ENCODE measurements at places on chromosomes 13 and 19.

DNA sequence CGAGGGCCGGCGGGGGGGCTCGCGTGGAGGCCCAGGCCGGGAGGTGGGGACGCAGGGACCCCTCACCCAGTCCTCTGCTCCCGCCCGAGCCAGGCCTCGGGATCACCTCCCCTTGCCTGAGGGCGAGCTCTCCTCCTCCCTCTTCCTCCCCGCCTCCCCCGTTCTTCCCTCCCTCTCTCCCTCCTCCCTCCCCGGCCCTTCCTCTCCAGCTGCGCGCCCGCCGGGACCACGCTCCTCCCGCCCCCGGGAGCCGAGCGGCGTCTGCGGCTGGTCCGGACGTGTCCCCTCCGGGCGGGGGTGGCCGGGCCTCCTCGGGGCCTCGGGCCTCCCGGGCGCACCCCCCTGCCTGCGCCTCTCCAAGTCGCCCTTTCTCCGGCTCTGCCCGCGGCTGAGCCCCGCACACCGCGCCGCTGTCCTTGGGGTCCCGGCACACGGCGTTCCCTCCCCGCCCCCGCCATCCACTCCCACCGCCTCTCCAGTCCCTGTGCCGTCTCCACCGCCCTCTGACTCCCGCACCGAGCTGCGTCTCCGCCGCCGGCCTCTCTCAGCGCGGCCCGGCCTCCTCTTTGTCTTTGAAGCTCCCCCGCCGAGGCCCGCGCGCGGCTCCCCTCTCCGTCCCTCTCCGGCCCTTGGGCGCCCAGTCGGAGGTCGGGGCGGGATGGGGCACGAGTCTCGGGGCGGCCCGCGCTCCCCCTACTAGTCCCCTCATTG, 5.7 kb downstream of the SOX1 start:
- no peak for DNase-seq

DNA sequence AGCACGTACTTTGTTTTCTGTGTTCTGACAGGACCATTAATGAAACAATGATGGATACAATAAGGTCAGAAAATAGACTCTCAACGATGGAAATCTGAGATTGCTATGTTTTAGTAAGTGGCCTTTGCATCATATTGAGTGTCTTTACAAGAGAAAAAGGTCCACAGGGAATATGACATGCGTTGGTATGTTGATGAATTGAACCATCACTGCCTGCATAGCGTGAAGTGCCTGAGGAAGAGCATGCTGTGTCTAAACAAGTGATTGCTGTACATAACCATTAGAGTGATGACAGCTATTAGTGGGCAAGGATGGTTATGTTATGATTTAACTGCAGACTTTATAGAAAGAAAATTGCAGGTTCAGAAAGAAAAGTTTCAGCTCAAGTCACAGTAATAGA, 623.2 kb downstream of the SLITRK5 start:
- no peak for DNase-seq

DNA sequence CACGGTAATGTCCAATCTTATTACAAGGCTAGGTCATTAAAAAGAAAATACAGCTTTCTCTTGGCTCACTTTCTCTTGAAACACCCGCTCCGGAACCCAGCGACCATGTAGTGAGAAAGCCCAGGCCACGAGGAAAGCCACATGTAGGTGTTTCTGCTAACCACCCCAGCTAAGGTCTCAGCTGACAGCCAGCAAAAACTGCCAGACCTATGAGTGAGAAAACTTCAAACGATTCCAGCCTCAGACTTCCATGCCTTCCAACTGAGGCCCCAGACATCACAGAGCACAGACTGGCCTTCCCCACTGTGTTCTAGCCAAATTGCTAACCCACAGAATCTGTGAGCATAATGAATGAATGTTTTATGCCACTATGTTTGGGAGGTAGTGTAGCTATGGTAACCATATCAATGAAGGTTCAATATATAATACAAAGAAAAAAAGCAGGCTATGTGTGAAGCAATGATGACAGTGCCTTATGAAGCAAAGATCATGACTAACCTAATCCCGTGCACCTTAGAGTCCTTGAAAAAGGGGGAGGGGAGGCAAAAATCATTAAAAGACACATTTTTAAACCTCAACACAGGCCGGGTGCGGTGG, 11.9 kb upstream of the TPTE2 start:
- DNase-seq: no peak

GRCh38 chr13:44050450-44051063, 170.9 kb downstream of the LACC1 start:
- DNase-seq: no peak

GRCh38 chr13:50131920-50132903, 117.0 kb downstream of the KCNRG start:
- no peak for DNase-seq

GRCh38 chr13:40644838-40645604, 21.4 kb downstream of the FOXO1 start:
- no peak for DNase-seq

GRCh38 chr13:113022745-113023574, 53.9 kb downstream of the MCF2L start:
- no peak for DNase-seq

DNA sequence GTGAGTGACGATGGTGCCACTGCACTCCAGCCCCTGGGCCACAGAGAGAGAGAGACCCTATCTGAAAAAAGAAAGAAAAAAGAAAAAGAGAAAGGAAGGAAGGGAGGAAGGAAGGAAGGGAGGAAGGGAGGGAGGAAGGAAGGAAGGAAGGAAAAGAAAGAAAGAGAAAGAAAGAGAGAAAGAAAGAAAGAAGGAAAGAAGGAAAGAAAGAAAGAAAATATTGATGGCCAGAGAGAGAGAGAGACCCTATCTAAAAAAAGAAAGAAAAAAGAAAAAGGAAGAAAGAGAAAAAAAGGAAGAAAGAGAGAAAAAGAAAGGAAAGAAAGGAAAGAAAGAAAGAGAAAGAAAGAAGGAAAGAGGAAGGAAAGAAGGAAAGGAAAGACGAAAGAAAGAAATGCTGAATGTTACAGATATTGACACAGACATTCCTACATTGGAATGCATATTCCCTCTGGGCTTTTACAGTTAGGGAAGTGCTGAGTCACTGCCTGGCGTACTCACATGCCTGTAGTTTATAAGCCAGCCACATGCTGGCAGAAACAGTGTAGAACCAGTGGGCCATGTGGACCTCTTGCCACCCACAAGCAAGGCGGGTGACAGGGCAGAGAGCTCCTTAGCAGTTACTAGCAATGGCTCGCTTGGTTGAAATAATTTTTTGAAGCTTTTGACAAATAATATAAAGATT, 34.6 kb upstream of the SLC46A3 start:
- no peak for DNase-seq

- DNase-seq: no peak
Measured at GRCh38 chr13:66347486-66348117, 882.5 kb downstream of the PCDH9 start.

GRCh38 chr13:93621966-93622365, 395.4 kb downstream of the GPC6 start:
- DNase-seq: no peak

DNA sequence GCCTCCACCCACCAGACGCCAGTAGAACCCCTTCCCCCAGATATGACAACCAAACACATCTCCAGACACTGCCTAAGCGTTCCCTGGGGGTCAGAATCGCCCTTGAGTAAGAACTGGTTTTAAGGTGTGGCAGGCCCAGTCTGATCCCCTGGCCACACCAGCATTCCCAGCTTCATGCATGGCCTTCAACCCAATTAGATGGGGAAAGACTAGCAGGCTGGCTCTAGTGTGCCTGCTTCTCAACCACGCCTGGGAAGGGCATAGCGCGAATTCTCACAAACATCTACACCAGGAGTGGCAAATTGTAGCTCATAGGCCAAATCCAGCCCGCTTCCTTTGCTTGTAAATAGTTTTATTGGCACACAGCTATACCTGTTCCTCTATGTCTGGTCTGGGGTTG, 13.6 kb downstream of the HAUS8 start:
- DNase-seq: no peak

DNA sequence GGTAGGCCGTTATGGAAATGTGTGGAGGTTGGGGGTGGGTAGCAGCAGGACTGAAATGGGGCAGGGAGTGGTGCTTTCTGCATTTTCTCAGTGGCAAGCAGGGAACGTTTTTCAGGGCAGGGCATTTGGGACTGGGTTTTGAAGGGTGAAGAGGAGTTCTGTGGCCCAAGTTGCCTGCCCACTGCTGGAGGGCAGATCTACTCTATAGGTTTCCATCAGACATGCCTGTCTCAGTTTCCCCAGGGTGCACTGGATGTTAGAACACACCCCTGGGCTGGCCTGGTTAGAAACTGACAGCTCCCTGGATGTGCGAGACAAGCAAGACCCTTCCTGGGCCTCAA, 870 bp upstream of the GRIN3B start:
- no peak for DNase-seq

GRCh38 chr13:84430015-84430414, 547.7 kb upstream of the SLITRK1 start:
- DNase-seq: no peak

All from KG1 (cell line).